Stimulated activated CD4-positive, alpha-beta T cell treated with anti-CD3 and anti-CD28 coated beads, Interleukin-4, amount 100 ng/mL, for 4 hours (primary cell): ENCODE measurements at places on chromosomes 12 and 14.

- DNase-seq: no peak
Measured at GRCh38 chr14:51392416-51392815, 152.4 kb downstream of the TMX1 start.

DNA sequence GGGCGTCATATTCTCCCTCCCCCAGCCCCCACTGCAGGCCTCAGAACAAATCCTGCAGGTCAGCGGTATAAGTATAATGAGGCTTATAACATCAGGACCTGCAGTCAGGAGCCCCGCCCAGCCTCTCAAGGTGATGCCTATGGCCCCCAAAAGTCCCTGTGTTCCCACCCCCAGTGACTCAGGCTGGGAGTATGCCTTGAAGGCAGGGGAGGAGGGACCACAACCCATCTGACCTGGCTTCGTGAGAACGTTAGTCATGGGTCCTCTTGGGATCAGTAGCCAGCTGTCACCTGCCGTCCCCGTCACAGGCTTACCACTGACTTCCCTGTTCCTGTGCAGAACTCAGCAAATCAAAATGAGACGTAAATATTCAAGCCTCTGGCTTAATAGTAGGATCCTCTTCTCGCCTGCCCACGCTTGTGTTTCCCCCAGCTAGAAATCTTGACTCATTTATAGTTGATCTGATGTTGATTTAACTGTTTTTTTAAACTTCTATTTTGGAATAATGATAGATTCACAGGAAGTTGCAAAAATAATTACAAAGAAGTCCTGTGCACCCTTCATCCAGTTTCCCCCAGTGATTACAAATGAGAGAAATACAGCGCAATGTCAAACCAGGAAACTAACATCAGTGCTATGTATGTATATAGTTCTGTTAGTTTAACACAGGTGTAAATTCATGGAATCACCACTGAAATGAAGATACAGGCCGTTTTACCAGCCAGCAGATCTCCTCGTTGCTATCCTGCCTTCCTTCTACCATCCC, 107.5 kb downstream of the ADGRD1 start:
- DNase-seq: no peak

GRCh38 chr14:96423446-96424108, 31.6 kb downstream of the AK7 start:
- DNase-seq: no peak

- DNase-seq: no peak
Measured at GRCh38 chr12:11837216-11837934, 187.9 kb downstream of the ETV6 start.
